ENCODE measurements at places on chromosomes 12 and 14. TPM values are rescaled to one million over a fixed set of nuclear protein-coding genes. Genes with fewer than 3 reads are reported as not detected.
A peak's percentile ranks its signal among the peaks of the same experiment; 100 is the strongest.

DNA sequence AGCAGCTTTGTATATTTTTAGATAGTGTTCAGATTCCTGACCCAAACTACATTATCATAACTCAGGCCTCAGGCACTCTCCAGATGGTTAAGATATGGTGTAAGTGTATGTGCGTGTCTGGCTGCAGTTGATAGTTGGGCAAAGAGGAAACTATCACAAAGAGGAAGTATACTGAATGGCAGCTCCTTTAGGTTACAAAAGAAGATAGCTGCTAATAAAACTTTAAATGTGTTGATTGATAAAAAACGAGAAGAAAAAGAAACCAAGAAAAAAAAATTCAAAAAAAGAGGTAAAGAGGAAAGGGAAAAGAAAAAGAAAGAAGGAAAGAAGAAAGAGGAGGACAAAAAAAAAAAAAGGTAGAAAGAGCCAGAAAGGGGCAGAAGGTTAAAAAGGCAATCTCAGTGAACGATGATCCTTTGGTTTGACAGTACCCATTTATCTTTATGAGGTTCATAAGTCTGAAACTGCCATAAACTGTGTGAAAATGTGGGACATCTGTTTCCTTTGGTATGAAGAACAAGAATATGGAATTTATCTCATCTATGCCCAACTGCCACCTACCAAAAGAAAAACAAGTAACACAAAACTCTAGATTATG, 42.2 kb downstream of the TAOK3 start:
- DNase-seq = peak; percentile 40
- no peak overlapping the region for H3K4me3 ChIP-seq
- H3K27ac ChIP-seq = no peak overlapping the region
- no peaks in the 10 kb centered on the region for H3K4me1 ChIP-seq
- H3K27me3 ChIP-seq = no peaks in the 10 kb centered on the region

DNA sequence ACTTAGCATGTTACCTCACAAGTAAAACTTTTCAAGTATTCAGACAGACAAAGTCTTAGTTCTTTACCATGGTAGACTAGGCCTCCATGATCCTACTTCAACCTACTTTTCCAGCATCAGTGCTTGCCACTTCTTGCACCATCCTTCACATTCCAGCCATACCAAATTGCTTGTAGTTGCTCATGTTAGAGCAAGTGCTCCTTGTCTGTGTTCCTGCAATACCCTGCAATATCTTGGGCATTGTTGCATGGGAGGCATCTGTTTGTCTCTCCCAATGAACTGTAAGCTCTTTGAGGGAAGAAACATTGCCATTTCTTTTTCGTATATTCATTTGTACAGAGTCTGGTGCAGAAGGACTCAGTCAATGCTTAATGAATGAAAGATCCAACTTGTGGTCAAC, 78.0 kb downstream of the SRGAP1 start:
- no peaks in the 10 kb centered on the region for H3K36me3 ChIP-seq
- H3K4me3 ChIP-seq = no peak overlapping the region

DNA sequence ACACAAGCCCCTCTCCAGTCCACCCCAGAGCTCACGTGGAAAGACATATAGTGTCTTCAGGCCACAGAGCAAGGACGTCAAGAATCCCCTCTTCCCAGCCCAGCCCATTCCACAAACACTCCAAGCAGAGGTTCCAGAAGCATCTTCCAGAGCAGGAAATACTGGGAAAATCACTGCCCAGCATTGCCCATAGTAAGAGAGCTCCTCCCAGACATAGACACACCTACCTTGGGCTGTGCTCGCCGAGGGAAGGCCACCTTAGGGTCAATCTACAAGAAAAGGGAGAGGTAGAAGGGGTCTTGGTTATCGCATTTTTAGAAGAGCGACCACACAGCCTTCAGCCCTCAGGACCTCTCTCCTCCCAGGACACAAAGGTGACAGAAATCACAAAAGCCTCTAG, 4.5 kb downstream of the MSI1 start:
- H3K27ac ChIP-seq = no peak overlapping the region
- DNase-seq = no peak
- H3K4me1 ChIP-seq = peaks cover 37% of the 10 kb centered on the region
- H3K4me3 ChIP-seq = no peak overlapping the region

GRCh38 chr12:14399871-14400270, 34.4 kb downstream of the ATF7IP start:
- H3K27me3 ChIP-seq = no peaks in the 10 kb centered on the region
- H3K36me3 ChIP-seq = peaks cover 2% of the 10 kb centered on the region
- H3K4me3 ChIP-seq = no peak overlapping the region
- no peak overlapping the region for H3K27ac ChIP-seq
- H3K4me1 ChIP-seq = no peaks in the 10 kb centered on the region
- no peak for DNase-seq

- peaks cover 4% of the 10 kb centered on the region for H3K4me1 ChIP-seq
- no peak overlapping the region for H3K27ac ChIP-seq
- no peak for DNase-seq
- H3K36me3 ChIP-seq = no peaks in the 10 kb centered on the region
- H3K27me3 ChIP-seq = no peaks in the 10 kb centered on the region
These were observed 195.7 kb upstream of the LRIG3 start for GRCh38 chr12:59115995-59116394.

DNA sequence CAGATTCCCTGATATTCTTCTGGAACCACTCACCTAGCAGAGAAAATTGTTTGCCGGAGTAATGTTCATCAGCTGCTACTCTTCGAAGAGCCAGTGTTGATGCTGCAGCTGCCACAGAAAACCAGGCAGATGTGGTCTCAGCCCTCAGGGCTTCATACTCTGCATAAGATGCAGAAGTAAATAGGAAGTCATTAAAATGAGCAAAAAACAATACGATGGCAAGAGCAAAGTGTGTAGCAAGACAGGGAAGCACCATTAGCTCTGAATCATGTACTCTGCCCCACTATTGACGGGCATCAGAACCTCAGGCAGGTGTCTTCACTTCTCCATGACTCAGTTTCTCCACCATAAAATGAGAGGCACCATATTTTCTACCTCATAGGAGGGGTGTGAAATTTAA, 991.6 kb upstream of the TMEM132C start:
- peaks cover 4% of the 10 kb centered on the region for H3K27me3 ChIP-seq
- no peaks in the 10 kb centered on the region for H3K36me3 ChIP-seq
- no peak overlapping the region for H3K27ac ChIP-seq
- H3K4me1 ChIP-seq = no peaks in the 10 kb centered on the region
- DNase-seq = no peak

DNA sequence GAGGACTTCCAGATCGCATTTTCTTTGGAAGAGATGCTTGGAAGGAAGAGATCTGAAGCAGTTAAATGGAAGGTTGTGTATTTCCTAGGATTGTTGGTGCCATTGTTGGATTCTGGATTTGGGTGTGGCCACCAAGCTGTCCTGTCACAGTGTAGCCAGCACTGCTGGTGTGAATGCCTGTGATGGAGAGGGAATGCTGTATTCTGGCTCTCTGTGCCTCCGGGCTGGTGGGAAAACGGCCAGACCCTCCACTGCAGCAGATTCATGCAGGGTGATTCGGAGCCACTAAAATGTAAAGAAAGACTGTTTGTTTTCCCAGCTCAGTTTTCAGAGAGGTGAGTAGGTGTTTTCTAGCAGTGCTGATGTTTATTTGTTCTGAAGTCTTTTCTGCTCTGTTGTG, 30.7 kb upstream of the MANSC4 start:
- H3K4me1 ChIP-seq = peaks cover 3% of the 10 kb centered on the region
- H3K27ac ChIP-seq = peak overlapping the region; percentile 37
- no peak overlapping the region for H3K4me3 ChIP-seq
- peak; percentile 22 for DNase-seq

DNA sequence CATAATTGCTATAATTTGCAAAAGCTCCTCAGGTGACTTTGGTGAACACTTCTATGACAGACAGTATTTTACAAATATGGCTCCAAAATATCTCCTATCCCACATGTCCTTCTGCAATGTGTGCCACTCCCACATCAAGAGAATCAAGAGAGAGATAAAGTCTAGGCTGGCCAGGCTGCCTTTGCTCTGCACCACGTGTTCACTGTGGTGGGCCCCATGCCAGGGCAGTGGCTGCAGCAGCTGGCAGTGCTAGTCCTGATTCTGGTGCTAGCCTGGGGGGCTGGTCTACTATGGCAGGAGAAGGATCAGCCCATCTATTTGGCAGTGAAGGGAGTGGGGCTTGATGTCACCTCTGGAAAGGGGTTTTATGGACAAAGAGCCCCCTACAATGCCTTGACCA, 86.3 kb downstream of the DRAM1 start:
- H3K4me1 ChIP-seq = no peaks in the 10 kb centered on the region
- H3K27me3 ChIP-seq = no peaks in the 10 kb centered on the region
- no peak for DNase-seq
- H3K27ac ChIP-seq = no peak overlapping the region
- no peak overlapping the region for H3K4me3 ChIP-seq

DNA sequence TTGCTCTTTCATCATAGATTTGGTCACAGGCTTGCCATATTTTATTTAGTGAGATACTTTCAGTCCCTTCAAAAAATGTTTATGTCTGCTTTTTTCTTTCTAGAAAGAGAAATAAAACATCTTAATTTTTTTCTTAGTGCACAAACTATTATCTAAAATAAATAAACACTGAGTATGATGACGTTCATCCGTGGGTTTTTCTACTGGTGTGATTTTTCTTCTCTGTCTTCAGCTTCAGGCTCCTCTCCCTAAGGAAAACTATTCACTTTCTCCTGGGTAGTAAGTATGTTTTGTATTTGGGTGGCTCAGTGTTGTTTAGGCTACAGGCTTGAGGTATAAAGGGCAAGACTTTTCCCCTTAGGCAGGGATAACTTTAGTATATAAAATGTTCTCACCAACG, 154.7 kb downstream of the DACT1 start:
- H3K27ac ChIP-seq = no peak overlapping the region
- H3K36me3 ChIP-seq = no peaks in the 10 kb centered on the region
- H3K27me3 ChIP-seq = no peaks in the 10 kb centered on the region
- H3K4me3 ChIP-seq = no peak overlapping the region
- H3K4me1 ChIP-seq = peaks cover 15% of the 10 kb centered on the region

DNA sequence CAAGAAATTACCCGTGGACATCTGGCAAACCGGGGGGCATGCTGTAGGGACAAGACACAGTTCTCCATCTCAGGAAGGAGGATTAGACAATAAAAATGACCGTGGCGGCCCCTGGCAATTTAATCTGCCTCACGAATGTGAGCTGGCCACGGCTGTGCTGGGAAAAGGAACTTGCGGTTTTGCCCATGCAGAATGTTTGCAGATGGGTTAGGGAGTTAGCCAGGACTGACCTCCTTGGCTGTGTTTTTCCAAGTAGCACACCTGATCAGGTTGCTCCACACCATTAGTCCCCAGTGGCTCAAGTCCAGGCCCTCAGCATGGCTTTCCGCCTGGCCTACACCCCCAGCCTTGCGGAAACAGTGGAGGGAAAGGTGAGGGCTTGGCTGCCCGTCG, 20.8 kb downstream of the TPCN1 start:
- peaks cover 83% of the 10 kb centered on the region for H3K4me1 ChIP-seq
- no peak overlapping the region for H3K4me3 ChIP-seq
- H3K27ac ChIP-seq = peak overlapping the region; percentile 75
- H3K36me3 ChIP-seq = peaks cover 16% of the 10 kb centered on the region
- peak; percentile 41 for DNase-seq
- no peaks in the 10 kb centered on the region for H3K27me3 ChIP-seq

DNA sequence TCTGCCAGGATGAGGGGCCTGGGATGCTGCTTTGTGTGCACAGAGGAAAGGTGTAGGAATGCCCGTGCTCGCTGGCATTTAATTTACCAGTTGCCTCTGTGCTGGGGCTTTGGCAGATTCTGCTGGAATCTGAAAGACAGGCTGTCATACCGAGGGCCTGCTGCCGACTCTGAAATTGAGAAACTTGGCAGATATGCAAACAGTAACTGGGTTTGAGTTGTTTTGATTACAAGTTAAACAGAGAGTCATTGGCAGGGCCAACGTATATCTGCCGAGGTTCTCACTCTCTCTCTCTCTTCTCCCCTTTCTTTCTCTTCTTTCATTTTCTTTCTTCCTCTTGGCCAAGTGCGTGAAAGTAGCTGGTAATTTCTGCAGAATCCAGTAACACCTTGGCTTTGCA, 618.7 kb downstream of the VRK1 start:
- DNase-seq = peak; percentile 9
- peaks cover 2% of the 10 kb centered on the region for H3K4me1 ChIP-seq
- peaks cover 37% of the 10 kb centered on the region for H3K27me3 ChIP-seq
- no peak overlapping the region for H3K27ac ChIP-seq
- H3K4me3 ChIP-seq = no peak overlapping the region

GRCh38 chr12:47860279-47860841, 40.7 kb upstream of the HDAC7 start:
- H3K4me1 ChIP-seq = no peaks in the 10 kb centered on the region
- no peak overlapping the region for H3K4me3 ChIP-seq
- DNase-seq = no peak
- no peak overlapping the region for H3K27ac ChIP-seq
- H3K27me3 ChIP-seq = no peaks in the 10 kb centered on the region
- no peaks in the 10 kb centered on the region for H3K36me3 ChIP-seq

- H3K27me3 ChIP-seq = no peaks in the 10 kb centered on the region
- no peak overlapping the region for H3K4me3 ChIP-seq
- H3K36me3 ChIP-seq = no peaks in the 10 kb centered on the region
- DNase-seq = no peak
- H3K4me1 ChIP-seq = no peaks in the 10 kb centered on the region
These were observed 39.2 kb upstream of the AMN1 start for GRCh38 chr12:31768046-31768445.

GRCh38 chr12:66409195-66409871, 107.0 kb downstream of the HELB start:
- H3K36me3 ChIP-seq = no peaks in the 10 kb centered on the region
- DNase-seq = peak; percentile 89
- no peak overlapping the region for H3K4me3 ChIP-seq
- no peaks in the 10 kb centered on the region for H3K27me3 ChIP-seq

- H3K4me3 ChIP-seq = no peak overlapping the region
- H3K36me3 ChIP-seq = peaks cover 6% of the 10 kb centered on the region
- peaks cover 54% of the 10 kb centered on the region for H3K27me3 ChIP-seq
- H3K4me1 ChIP-seq = peaks cover 35% of the 10 kb centered on the region
These were observed 2.9 kb upstream of the AGAP2 start for GRCh38 chr12:57741413-57741789.

DNA sequence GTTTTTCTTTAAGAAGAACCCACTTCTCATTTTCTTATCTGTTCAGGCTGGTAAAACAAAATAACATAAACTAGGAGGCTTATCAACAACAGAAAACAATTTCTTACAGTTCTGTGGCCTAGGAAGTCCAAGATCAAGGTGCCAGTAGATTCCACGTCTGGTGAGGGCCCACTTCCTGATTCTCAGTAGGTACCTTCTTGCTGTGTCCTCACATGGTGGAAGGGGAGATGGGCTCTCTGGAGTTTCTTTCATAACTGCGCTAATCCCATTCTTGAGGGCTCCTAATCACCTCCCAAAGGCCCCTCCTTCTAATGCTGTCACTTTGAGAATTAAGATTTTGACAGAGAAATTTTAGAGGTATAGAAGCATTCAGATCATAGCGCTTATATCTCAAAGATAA, 33.4 kb downstream of the TXNRD1 start:
- H3K36me3 ChIP-seq = no peaks in the 10 kb centered on the region
- H3K27me3 ChIP-seq = no peaks in the 10 kb centered on the region
- H3K4me3 ChIP-seq = no peak overlapping the region
- no peak overlapping the region for H3K27ac ChIP-seq
- DNase-seq = no peak
- no peaks in the 10 kb centered on the region for H3K4me1 ChIP-seq

Gene FOXN3
- 63.4 TPM for total RNA-seq

Gene FOXG1
- total RNA-seq = under 0.01 TPM

Gene RFX4
- total RNA-seq = 0.09 TPM

Gene LRTM2
- 0.58 TPM for total RNA-seq

Gene RNF212B
- total RNA-seq = not detected

Gene SNAPC1
- 4.6 TPM for total RNA-seq

Gene KLRD1
- total RNA-seq = 0.58 TPM

Gene SLC6A13
- total RNA-seq = 2.4 TPM

Gene OTOGL
- total RNA-seq = 0.40 TPM

Gene KLHDC1
- 7.2 TPM for total RNA-seq

Gene TAS2R46
- 1.6 TPM for total RNA-seq

Gene DCAF4
- total RNA-seq = 9.6 TPM

Gene C1QL4
- 0.27 TPM for total RNA-seq

Measured in muscle of leg (tissue), 16 donors.